Skeletal muscle cell (primary cell): ENCODE measurements at places on chromosomes 1 and 21.

GRCh38 chr1:167463080-167463479 is 55.2 kb downstream of the CD247 start:
- DNase-seq = no peak

DNA sequence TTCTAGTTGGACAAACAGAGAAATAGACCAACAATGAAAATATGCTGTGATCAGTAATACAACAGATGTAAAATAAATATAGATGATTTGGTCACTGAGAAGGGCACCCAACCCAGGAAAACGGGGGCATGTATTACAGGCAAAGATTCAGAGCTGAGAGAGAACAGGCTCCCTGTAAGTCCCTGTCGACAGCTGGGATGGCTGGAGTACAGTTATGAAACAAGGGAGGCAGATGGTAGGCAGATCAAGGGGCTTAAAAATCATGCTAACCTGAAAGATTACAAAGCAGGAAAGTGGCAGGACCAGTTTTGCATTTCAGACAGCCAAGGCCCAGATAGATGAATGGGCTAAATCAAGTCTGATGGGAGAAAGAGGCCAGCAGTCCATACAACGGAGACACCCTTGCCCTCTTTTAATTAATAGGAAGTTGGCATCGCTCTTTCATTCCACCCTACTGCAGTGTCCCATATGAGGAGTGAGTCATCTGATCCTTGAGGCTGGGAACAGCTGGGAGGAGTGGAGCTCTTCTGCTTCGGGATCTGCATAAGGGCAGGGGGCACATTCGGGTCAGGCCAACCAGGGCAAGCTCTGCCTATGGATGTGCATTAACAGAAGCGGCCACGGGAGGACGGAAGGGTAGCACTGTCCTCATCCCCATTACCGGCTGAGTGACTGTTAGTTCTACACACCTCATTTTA is 171.1 kb downstream of the DAB1 start:
- DNase-seq = no peak

DNA sequence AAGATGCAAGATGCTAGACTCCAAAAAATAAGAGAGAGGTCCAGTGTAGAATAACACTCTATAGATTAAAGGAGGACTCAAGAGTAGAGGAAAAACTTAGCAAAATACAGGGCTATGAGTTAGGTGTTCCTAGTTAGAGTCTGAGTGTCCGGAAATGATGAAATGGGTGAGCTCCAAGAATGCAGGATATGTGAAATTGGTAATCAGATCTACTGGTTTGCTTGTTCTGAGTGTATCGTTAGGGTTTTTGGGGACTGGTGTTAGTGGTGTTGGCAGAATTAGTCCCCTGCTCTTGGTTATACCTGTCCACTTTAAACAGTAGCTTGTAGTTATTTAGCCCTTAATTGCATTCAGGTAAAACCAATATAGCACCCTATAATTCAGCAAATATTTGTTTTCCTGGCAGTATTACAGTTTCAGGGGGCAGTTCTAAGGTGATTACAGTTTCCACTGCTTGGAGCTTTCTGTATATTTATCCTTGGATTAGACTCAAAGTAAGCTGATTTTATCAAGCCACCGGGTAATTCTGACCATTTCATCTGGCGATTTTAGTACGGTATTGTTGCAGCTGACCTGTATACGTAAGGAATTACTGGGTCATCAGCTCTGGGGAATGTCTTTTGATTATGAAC is 332.7 kb downstream of the CHRM3 start:
- no peak for DNase-seq

GRCh38 chr1:151492120-151492519 is 19.1 kb upstream of the CGN start:
- DNase-seq = no peak

DNA sequence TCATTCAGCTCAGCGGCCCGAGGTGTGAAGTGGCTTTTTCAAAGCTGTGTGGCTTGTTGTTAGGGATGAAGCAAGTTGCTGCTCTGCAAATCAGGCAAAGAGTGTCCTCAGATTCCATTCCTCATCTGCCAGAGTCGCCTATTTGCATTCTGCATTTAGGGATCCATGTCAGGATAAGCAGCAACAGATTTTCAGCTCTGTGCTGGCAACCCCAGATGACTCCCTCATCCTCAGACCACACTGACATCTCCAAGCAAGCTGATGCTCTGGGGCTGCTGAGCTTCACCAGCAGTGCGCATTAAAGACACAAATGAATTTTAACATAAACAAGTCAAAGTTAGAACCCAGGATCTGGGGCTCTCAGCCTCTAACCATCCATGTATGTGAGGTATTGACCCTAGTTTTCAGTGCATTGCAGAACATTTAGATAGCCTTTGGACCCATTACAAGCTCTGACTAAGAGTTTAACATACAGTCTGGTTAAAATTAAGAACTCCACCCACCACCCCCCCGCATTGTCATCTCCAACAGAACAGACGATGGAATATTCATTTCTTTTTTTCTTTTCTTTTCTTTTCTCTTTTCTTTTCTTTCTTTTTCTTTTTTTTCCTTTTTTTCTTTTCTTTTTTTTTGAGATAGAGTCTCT is 10.9 kb downstream of the CFAP107 start:
- no peak for DNase-seq

- no peak for DNase-seq
Measured at GRCh38 chr1:65049941-65050713, 83.8 kb upstream of the JAK1 start.

GRCh38 chr1:83060651-83061390 is 938.1 kb downstream of the TTLL7 start:
- DNase-seq = no peak

- DNase-seq = no peak
Measured at GRCh38 chr1:176736015-176736414, 273.0 kb downstream of the PAPPA2 start.

GRCh38 chr1:76109901-76110560 is 35.5 kb downstream of the ST6GALNAC3 start:
- DNase-seq = no peak
